OCI-LY7 (cell line): ENCODE measurements at places on chromosomes 2 and 18.

DNA sequence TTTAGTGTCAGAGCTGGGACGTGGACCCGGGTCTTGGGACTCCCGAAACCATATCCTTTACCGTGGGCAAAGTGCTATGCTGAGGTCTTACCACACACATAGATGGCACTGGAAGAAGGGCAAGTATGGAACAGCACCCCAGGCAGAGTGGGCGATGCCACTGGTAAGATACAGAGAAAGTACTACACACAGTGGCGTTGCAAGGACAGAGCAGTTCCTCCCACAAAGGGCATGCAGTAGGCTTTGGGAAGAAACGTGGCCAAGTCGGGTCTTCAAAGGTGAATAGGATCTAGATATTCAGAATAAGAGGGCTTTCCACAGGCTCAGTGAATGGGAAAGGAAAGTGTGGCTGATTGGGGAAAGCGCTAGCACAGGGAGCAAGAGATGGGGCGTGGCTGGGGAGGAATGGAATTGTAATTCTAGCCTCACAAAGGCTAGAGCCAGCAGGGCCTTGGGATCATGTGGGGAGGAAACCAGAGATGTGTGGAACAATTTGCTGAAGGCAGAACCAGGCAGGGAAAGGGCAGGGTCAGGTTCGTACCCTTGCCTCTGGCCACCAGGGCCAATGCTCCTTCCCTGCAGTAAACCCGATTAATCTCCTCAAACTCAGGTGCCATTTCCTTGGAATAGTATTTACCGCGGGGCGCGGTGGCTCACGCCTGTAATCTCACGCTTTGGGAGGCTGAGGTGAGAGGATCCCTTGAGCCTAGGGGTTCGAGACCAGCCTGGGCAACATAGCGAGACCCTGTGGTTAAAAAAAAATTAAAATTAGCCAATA is 36.0 kb downstream of the PCBP1 start:
- DNase-seq: no peak

GRCh38 chr2:191983591-191983990 is 136.7 kb upstream of the CAVIN2 start:
- DNase-seq: no peak

DNA sequence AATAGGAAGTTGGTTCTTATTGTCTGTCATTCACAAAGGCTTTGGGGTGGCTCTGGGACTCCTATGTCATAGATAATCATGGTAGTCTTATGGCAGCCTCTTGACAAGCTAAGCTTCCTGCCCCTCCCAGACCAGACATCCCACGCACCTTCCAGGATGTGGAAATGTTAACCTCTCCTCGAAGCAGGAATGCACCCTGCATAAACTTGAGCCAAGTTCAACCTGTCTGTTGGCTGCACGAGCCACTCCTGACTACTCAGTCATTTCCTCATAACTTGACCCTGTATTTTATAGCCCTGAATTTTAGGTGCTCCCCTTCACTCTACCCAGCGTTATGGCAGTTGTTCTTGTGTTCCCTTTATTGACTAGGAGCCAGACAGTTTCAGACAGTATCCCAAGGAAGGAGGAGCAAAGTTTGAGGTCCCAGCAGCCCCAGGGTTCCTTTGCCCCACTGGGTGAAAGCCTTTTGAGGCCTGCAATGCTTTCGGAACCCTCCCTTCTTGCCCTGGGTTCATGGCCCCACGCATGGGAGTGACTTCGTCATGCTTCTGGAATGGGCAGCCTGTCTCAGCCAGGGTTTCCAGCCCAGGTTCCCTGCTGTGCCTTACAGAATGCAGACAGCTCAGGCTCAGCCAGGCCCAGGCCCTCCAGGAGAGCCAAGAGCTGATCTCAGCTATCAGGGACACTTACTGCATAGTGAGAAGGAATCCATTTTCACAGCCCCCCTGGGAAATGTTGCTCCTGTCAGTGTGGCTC is 15.6 kb upstream of the INO80C start:
- no peak for DNase-seq

- DNase-seq: no peak
Observed at GRCh38 chr2:54420524-54421172, 35.5 kb upstream of the SPTBN1 start.

GRCh38 chr18:31269566-31269965 is 48.4 kb upstream of the DSG1 start:
- DNase-seq: no peak

DNA sequence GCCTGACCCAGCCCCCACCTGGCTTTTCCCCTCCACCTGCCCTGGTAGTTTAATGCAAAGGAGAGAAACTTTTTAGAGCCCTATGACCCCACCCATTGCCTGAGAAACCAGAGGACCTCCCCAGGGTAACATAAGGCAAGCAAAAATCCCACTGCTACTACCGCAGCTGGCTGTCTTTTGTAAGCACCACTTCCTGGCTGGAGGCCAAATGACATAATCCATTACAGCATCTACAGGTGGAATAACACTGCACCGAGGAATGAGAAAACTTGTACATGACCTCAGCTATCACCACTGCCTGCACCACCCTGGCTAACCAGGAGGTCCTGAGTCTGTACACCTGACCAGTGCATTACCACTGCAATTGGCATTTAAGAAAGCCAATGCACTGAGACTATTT is 149.6 kb upstream of the GALNT5 start:
- no peak for DNase-seq

DNA sequence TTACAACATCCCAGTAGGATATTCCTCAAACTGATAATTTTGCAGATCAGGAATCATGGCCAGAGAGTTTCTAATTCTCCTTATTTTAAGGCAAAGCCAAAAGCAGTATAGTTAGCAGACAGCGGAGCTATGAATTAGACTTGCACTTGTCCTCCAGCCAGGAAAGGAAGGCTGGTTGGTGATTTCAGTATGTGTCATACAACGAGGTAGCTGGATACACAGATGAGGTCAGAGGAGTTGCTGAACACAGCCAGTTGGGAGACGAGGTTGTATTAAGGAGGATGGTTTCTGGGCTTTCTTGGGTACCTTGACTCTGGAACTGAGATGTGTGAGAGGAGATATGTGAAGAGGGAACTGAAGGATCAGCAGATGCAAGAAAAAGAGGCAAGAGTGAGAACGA is 185.2 kb downstream of the SOX11 start:
- no peak for DNase-seq

DNA sequence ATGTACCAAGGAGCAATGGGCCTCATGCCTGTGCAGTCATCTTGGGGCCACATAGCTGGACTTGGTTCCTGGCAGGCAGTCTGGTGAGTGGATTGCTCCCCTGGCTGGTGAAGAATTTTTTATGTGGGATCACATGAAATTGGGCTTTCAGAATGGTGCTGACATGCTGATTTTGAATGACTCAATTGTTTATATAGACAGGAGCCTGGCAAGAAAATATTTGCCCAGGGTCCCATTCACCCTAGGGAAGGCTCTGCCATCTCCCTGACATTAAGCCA is 266.9 kb downstream of the DYSF start:
- no peak for DNase-seq

DNA sequence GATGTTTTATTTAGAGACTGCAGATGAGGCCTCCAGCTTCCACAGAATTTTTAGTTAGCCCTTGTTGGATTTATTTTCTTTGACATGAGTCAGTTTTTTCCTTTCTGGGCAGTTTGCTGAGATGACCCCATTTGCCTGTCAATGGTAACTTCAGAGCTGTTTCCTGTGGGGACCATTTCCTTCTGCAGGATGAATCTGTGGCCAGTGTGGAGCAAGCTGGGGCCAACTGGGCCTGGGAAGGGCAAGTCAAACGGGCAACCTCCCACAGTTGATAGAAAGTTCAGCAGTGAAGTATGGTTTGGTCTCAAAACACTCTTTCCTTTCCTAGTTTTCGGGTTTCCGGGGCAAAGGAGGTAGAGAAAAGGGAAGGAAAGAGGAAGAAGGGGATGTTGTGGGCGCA is 291.4 kb upstream of the NRP2 start:
- no peak for DNase-seq

DNA sequence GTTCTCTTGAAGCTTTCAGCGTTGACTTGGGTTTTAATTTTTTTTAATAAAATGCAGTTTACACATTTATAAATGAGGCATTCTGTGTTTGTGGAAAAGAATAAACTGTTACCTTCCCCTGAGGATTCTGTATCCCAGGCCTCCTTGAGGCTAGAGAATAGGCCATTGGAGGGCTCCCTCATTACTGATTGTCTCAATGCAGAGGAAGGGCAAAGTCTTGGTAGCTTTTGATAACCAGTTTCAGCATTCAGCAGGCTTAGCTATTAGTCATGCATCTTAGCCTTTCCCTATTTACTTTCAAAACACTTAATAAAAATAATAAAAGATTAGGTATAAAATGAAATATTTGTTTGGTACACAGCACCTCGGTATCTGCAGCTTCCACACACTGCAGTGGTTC is 58.1 kb upstream of the OTX1 start:
- DNase-seq: no peak

GRCh38 chr2:80476535-80477117 is 172.1 kb upstream of the LRRTM1 start:
- no peak for DNase-seq

DNA sequence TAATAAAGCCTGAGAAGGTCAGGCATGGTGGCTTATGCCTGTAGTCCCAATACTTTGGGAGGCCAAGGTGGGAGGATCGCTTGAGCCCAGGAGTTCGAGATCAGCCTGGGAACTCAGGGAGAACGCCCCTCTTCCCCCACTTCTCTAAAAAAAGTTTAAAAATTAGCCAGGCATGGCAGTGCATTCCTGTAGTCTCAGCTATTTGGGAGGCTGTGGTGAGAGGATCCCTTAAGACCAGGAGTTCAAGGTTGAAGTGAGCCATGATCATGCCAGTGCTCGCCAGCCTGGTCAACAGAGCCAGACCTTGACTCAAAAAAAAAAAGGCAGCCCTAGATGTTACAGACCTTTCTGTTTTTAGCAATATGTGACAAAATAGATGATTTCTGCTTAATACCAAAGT is 83.4 kb downstream of the AP1S3 start:
- no peak for DNase-seq

DNA sequence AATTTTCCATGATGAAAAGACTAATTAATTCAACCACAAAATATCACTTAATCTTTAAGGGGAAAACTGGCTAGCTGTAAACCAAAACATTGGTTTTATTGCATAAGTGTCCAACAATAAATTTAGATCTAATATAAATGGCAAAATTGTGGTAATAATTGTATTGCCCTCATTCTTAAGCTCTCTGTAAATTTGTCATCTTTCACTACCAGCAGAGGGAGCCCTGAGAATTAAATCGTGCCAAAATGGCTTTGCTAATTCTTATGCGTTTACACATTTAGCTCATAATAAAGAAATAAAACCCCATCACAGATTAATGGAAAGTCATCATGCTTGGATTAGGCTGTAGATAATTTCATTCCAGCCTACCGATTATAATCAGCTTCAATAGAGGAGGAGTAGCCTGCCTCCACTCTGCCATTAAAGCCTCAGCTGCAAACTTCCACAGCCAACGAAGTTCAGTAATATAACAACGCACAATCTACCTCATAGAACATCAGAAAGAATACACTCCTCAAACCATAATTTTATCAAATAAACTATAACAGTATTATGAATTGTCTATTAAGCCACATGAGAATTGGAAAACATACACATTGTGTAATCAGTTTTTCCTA is 70.0 kb upstream of the ATP5MC3 start:
- DNase-seq: peak; percentile 23

- no peak for DNase-seq
Observed at GRCh38 chr2:135743860-135744259, 2.2 kb downstream of the UBXN4 start.

- DNase-seq: no peak
Observed at GRCh38 chr2:20634507-20635112, 16.3 kb downstream of the HS1BP3 start.

GRCh38 chr2:69695850-69696216 is 46.1 kb upstream of the ANXA4 start:
- no peak for DNase-seq

- no peak for DNase-seq
Observed at GRCh38 chr2:209321076-209321475, 102.8 kb upstream of the MAP2 start.

DNA sequence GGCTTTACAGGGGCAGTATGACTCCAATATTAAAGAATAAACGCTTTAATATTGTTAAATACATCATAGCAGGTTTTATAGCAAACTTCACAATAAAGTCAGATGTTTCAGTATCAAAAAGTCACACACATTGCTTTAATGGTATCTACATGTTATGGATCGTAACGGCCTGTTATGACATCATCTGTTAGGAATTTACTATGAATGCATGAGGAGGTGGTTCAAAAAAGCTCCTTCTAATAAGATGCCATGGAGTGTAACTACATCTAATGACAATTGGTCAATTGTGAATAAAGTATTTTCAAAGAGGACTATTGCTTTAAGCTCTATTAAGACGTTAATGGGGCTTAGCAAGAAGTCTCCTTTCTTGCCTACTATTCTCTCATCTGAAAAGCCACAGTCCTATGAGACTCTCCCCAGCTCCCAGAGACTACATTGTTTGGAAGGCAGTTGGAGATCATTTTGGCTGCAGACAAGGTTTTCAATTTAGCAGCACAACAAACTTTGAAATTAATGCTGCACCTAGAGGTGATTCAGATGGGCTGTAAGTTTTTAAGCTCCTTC is 300.7 kb upstream of the MEIS1 start:
- DNase-seq: no peak

DNA sequence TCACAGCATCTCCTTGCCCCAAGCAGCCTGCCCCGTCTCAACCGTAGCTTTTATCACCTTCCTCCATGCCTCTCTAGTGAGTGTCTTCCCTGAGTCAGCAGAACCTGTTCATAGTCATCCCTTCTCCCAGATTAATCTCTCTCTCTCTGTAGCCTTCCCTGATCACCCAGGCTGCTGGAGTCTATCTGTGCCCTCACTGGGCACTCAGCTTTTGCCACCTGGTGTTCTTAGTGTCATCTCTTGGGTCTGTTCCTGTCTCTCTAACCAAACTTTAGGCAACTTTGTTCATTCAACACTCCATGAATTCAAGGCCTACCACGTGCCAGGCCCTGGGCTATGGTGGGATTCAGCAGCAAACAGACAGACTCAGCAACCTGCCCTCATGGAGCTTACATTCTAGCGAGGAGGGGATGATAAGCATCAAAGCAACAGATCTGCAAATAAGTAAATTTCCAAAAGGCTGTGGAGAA is 159.1 kb downstream of the SMAD7 start:
- no peak for DNase-seq
